ENCODE measurements at places on chromosomes 11 and 22. TPM values are rescaled to one million over a fixed set of nuclear protein-coding genes. Genes with fewer than 3 reads are reported as not detected.
A peak's percentile ranks its signal among the peaks of the same experiment; 100 is the strongest.

DNA sequence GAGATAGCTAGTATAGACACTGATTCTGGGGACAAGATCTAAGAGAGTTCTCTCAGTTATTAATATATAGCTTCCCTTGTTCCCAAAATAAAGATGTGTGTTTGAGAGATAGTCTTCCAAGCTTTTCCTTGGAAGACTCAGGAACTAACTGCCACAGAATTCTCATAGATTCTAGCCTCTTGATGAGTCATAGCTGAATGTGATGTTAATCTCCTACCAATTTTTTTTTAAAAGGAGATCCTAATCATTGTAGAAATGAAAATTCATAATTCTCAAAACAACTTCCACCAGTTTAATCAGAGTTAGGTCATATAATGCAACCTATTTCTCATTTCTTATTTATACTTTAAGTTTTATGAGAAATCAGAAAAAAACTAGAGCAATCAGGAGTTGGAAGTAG, 148.8 kb downstream of the JRKL start:
- no peak for DNase-seq

GRCh38 chr22:39966470-39966869, 6.3 kb downstream of the TMA7B start:
- no peak for DNase-seq

- no peak for DNase-seq
These were observed 272 bp downstream of the DIXDC1 start for GRCh38 chr11:111937461-111937769.

GRCh38 chr11:26730414-26731083, 8.7 kb upstream of the SLC5A12 start:
- DNase-seq: peak; percentile 12

GRCh38 chr11:47723041-47723440, 7.9 kb upstream of the AGBL2 start:
- no peak for DNase-seq

DNA sequence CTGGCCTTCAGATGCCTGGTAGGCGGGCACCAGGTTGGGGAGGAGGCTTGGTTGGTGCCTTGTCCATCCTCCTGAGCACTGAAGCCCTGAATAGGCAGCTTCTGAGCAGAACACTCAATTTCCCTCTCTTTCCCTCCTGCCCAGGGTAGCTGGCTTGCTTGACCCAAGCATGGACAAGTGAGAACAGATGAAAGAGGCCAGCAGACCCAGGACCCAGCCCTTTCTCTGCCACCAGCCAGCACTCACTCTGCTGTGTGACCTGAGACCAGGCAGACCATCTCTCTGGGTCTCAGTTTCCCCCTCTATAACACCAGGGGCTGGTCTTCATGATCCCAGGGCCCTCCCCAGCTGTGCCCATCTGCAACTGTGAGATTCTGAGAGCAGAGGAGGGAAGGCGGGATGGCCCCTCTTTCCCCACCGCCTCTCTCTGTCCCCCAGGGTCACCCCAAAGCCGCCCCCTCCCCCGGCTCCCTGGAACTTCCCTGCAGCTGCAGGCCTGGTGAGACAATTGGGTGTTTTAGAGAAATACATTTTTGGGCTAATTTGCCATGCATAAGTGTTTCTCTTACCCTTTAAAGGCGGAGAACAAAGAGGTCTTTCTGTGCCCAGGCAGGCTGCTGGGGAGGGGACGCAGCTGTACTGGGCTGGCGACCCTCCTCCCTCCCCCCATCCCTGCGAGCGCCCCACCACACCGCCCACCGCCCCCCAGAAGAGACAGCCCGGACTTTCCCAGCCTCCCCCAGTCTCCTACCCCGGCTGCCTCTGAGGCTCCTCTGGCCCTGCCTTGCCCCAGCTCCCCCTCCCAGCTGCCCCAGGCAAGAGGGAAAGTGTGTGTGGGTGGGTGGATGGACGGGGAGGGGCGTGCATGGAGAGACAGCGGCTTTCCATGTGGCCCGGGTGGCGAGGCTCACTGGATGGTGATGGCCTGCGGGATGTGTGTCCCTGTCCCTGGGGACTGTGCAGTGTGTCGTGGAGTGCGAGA, 30.8 kb upstream of the PICK1 start:
- peak; percentile 25 for DNase-seq

DNA sequence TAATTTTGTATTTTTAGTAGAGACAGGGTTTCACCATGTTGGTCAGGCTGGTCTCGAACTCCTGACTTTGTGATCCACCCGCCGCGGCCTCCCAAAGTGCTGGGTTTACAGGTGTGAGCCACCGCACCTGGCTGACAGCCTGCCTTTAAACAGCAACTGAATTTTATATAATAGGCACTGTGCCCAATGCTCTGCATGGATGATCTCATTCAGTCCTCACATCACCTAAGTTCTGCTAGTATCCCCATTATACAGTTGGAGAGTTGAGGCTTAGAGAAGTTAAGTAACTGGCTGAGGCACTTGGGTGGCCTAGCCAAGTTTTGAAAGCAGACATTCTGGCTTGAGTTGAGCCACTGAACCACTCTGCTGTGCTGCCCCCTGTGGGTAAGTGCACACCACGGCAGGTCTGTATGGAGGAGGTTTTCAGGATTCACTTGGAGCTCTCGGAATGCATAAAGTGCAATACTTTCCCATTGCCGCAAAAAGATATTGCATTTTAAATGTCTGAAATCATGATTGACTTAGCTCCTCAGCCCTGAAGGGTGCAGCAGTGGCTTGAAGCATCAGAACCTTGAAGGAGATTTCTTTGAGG, 112.4 kb downstream of the LDLRAD3 start:
- DNase-seq: peak; percentile 21

DNA sequence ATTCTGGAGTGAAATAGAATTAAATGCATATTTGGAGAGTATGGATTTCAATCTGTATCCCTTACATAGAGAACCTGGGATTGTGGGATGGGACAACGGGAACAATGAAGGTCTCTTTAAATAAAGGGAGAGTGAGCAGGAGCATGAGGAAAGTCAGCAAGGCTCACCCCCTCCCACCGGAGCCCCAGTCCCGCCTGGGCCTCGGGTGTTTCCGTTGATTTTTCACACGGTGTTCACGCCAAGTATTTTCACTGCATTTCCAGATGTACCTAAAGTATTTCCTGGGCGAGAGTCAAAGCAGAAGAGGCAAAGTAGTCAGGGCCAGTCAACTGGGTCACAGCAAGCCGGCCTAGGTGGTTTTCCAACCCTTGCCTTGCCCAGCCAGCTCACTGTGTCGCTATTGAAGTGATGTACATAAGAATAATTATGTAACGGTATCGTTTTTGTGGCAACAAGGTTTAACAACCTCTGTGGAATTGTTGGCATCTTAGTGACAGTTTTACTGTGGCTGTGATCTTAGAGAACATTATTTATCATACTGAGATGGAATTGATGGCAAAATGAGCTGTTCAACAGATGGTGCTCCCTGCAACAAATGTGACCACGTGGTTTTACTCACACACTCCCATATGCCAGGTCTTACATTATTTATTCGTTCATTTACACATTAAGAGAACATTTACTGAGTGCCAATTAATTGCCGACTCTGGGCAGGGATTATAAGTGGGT, 177.3 kb downstream of the ADAMTS15 start:
- DNase-seq: no peak

GRCh38 chr22:37112084-37112728, 2.7 kb upstream of the TMPRSS6 start:
- DNase-seq: no peak

Gene OR2AT4
- total RNA-seq: not detected

Gene PAX6
- total RNA-seq: 29.2 TPM

Gene MAP6
- not detected for total RNA-seq

Data from RPMI7951 (cell line).